ENCODE measurements at places on chromosomes 7 and 10. TPM values are rescaled to one million over a fixed set of nuclear protein-coding genes. Genes with fewer than 3 reads are reported as not detected.

The PTPRZ1 gene
- not detected for total RNA-seq

The NME8 gene
- not detected for total RNA-seq

The TCAF2 gene
- 18.5 TPM for total RNA-seq

The PKD2L1 gene
- total RNA-seq = not detected

The FGFBP3 gene
- 0.93 TPM for total RNA-seq

The PDE1C gene
- total RNA-seq = 2.6 TPM

The CXCL12 gene
- total RNA-seq = 9.5 TPM

The C10orf143 gene
- not detected for total RNA-seq

The PLCE1 gene
- total RNA-seq = 0.19 TPM

The DGKB gene
- total RNA-seq = 0.29 TPM

The GNAI1 gene
- total RNA-seq = 20.0 TPM

The WIPF3 gene
- not detected for total RNA-seq

The BCCIP gene
- 27.8 TPM for total RNA-seq
